ENCODE measurements at places on chromosomes 6 and 20. TPM values are rescaled to one million over a fixed set of nuclear protein-coding genes. Genes with fewer than 3 reads are reported as not detected.

RALGAPB gene
- 38.4 TPM for polyA plus RNA-seq

TSHZ2 gene
- polyA plus RNA-seq: 15.6 TPM

GRCh38 chr6:159729598-159730331 lies 2.5 kb downstream of the WTAP start:
- DNase-seq: no peak

- no peak for DNase-seq
These were observed 588.9 kb upstream of the BTBD3 start for GRCh38 chr20:11328839-11329238.

SLC22A1 gene
- polyA plus RNA-seq: 0.24 TPM

GRCh38 chr6:2651536-2651935 lies 99.2 kb downstream of the MYLK4 start:
- no peak for DNase-seq

HLA-DPB1 gene
- polyA plus RNA-seq: 28.5 TPM

LY6G6F gene
- 0.76 TPM for polyA plus RNA-seq

DCDC2 gene
- polyA plus RNA-seq: 11.1 TPM

GRCh38 chr20:57103146-57103800 lies 163.2 kb downstream of the BMP7 start:
- DNase-seq: no peak

GRCh38 chr20:62190639-62191411 lies 8.0 kb downstream of the MTG2 start:
- no peak for DNase-seq

DNA sequence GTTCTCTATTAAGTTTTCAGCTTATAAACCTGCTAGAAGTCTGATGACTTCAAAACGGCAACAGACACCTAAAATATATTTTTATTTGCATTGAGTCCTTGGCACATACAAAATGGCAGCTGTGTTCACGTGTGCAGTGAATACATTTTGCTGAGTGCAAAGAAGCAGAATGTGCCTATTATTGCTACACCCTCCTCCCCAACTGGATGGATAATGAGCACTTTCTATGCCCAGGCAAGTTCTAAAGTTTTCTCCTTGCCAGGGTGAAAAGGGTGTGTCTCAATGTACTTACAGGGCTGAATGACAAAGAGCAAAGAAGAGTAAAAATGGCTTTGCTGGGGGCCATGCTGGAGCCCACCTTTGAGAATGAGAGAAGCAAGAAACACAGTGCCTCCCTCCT lies 4.0 kb upstream of the FERMT1 start:
- DNase-seq: no peak

GRCh38 chr6:162825597-162825996 lies 97.8 kb downstream of the PACRG start:
- no peak for DNase-seq

All from left lung (tissue), 14 donors.